ENCODE measurements at places on chromosomes 5 and 9.

- DNase-seq: no peak
Observed at GRCh38 chr5:171596391-171596878, 177.0 kb downstream of the FGF18 start.

DNA sequence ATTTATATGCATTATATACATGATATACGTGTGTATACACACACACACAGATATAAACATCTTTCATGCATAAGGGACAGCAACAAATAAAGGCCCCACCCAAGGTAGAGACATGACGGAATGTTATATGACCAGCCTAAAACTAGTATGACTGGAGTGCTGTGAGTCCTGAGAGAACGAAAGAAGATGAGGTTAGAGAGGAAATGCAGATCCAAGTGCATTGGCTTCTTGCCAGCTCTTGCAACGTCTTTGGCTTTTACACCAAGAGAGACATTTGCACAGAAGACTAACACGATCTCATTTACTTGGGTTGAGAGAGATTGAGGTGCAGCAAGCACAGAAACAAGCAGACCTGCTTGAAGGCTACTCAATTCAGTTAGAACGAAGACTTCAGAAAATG is 23.0 kb downstream of the CDH10 start:
- DNase-seq: no peak

- DNase-seq: no peak
Observed at GRCh38 chr5:32405507-32405906, 39.0 kb downstream of the ZFR start.

DNA sequence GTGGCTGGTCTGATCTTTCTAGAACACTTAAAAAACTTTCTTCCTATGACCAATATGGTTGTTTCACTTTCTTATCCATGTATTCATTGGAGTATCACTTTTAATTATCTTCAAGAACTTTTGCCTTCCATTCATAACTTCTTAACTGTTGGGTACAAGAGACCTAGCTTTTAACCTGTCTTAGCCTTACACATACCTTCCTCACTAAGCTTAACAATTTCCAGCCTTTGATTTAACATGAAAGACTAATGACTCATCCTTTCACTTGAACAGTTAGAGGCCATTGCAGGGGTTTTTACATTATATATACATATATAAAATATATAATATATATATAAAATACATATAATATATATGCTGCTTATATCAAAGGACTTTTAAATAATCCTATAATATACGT is 57.9 kb downstream of the ABHD17B start:
- DNase-seq: no peak

All from mammary epithelial cell (primary cell).